ENCODE measurements at places on chromosomes 5 and 9. TPM values are rescaled to one million over a fixed set of nuclear protein-coding genes. Genes with fewer than 3 reads are reported as not detected.
A peak's percentile ranks its signal among the peaks of the same experiment; 100 is the strongest.

- no peaks in the 10 kb centered on the region for H3K27me3 ChIP-seq
- DNase-seq, result no peak
- H3K4me1 ChIP-seq, result peaks cover 98% of the 10 kb centered on the region
- no peaks in the 10 kb centered on the region for H3K36me3 ChIP-seq
- H3K27ac ChIP-seq, result peak within 1 kb of the TSS; percentile 85
Observed at GRCh38 chr5:150640311-150641005, at the start of gene SYNPO. Gene SYNPO (plus strand): TSS chr5:150640660. CDS start chr5:150648276, 7,616 bp downstream.

DNA sequence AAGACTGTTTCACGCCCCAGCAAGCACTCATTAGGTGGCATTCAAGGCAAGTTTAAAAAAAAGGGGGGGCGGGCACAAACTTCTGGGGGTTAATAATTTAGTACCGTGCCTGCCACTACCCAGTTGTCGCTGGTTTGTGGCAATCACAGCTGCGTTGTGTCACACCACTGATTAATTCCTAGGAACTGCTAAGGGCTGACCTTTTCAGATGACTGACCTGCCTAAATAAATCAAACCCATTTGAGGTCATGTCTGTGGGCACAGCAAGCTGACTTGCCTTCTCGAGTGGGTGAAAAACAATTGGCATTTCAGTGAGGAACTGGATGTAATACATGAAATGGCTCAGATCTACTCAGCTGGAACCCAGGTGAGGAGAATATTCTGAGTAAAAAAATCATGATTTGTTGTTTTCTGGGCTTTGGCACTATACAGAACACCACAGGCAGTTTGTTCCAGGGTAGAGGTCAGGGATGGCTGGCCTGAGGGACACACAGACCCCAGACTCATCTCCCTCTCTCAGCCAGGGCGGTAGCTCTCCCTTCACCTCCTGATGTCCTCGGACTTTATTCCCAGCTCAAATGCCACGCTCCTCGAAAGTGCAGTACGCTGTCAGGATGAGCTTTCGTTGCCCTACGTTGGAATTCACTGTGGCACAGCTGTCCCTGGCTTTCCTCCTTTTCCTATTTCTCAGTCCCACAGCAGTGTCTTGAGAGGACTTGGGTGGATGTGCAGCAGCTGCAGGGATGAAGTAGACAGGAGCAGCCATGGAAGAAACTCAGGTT, 15.5 kb upstream of the MGAT1 start:
- no peak overlapping the region for H3K4me3 ChIP-seq
- H3K27ac ChIP-seq, result peak overlapping the region; percentile 60
- peak; percentile 79 for DNase-seq
- peaks cover 35% of the 10 kb centered on the region for H3K4me1 ChIP-seq

The LMX1B gene
- 0.29 TPM for total RNA-seq

DNA sequence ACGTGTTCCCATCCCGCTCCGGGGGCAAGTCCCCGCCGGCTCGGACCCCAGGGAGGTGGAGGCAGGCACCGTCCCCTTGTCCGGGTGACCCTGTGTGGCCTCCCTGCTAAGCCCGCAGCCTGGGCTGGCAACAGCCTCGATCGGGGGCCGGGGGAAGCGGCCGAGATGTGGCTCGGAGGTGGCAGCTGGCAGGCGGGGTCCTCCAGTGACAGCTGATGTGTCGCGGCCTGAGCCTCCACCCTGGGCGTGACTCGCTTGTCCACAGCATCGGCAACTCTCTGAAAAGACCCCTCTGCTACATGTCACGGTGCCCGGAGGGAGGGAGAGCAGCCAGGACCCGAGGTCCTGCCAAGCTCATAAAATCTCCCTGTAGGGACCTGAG, 124.8 kb upstream of the IRX4 start:
- no peaks in the 10 kb centered on the region for H3K36me3 ChIP-seq
- H3K27ac ChIP-seq, result peak overlapping the region; percentile 43
- DNase-seq, result no peak
- no peak overlapping the region for H3K4me3 ChIP-seq
- H3K4me1 ChIP-seq, result no peaks in the 10 kb centered on the region
- H3K27me3 ChIP-seq, result peaks cover 5% of the 10 kb centered on the region

GRCh38 chr9:127417131-127418036, 6.8 kb upstream of the ZNF79 start:
- H3K27me3 ChIP-seq, result no peaks in the 10 kb centered on the region
- H3K4me3 ChIP-seq, result no peak overlapping the region
- H3K27ac ChIP-seq, result no peak overlapping the region
- DNase-seq, result no peak
- no peaks in the 10 kb centered on the region for H3K36me3 ChIP-seq

The CDH12 gene
- total RNA-seq, result not detected

DNA sequence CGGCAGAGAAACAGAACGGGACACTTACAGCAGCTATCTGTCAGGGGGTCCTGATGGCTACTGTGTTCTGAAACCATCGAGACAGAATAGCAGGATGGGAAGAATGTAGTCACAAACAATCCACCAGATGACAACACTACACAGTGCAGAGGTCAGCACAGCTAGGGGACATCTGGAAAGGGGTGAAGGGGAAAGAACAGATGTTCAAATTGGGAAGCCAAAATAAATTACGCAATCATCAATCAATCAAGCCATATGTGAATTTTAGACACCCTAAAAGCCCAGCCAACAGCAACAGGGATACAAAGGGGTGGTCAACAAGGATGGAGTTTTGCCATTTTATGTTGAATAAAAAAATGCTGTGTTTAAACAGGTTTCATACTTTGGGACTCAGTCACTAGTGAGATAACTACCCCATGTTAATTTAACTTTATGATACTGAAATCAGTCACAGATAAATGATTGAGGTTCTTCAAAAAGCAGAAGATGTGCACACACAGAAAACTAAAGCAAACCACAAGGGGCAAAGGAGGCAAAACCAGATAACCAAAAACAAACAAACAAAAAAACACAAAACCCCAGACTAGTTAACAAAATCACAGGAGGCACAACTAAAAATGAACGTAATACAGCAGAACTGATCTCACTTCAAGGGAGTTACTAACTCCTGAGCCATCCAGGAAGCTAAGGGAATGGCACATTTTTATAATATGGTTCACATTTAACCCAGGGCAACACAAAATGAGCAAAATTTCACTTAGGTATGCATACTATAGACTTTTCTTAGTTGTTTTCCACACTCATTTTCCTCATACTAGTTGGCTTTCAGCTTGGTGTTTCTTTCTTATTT, 65.9 kb downstream of the HABP4 start:
- peak overlapping the region; percentile 68 for H3K27ac ChIP-seq
- H3K4me1 ChIP-seq, result peaks cover 16% of the 10 kb centered on the region
- H3K36me3 ChIP-seq, result peaks cover 30% of the 10 kb centered on the region

The IFNA7 gene
- not detected for total RNA-seq

The PHF24 gene
- total RNA-seq, result under 0.01 TPM

DNA sequence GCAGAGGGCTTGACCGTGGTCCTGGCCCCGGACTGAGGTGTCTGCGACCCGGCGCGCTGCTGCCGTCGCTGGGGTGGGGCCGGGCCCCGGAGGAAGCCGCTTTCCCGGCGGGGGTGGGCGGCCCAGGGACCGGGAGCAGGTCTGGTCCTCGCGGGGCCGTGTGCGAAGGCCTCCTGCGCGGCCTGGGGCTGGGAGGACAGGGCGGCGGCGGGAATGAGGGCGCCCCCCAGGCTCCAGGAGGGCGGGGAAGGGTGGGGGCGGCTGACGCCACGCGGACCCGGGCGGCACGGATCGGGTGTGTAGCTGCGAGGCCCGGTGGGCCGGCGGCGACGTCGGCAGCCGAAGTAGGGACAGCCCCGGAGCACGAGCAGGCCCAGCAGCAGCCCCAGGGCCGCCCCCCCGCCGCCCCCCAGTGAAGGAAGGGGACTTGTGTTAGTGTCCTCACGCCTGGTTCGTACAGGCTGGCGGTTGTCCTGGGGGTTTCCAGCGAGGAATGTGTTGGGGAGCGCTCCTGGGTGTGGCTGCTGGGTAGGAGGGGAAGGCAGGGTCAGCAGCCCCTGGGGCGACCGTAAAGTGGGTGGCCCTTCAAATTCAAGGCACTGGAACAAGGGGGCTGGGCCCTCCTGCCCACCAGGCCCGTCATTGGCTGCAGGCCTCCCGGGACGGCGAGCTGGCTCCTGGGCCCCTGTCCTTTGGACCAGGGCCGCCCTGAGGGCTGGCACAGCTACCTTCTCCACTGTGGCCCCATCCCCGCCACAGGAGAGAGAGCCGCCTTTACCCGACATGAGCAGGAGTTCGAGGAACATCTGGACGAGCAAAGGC, 597 bp upstream of the TMEM250 start:
- peaks cover 18% of the 10 kb centered on the region for H3K36me3 ChIP-seq
- DNase-seq, result no peak
- peak overlapping the region; percentile 76 for H3K4me3 ChIP-seq
- H3K27ac ChIP-seq, result peak overlapping the region; percentile 98

The LCN9 gene
- not detected for total RNA-seq

- H3K27ac ChIP-seq, result no peak overlapping the region
- H3K4me3 ChIP-seq, result no peak overlapping the region
- peaks cover 10% of the 10 kb centered on the region for H3K27me3 ChIP-seq
- H3K36me3 ChIP-seq, result no peaks in the 10 kb centered on the region
- no peak for DNase-seq
Observed at GRCh38 chr5:17425385-17426070, 72.5 kb upstream of the TAF11L2 start.

- H3K36me3 ChIP-seq, result no peaks in the 10 kb centered on the region
- H3K27me3 ChIP-seq, result no peaks in the 10 kb centered on the region
- H3K4me1 ChIP-seq, result no peaks in the 10 kb centered on the region
- H3K27ac ChIP-seq, result no peak overlapping the region
- DNase-seq, result no peak
Observed at GRCh38 chr5:118905196-118905595, 83.2 kb downstream of the DTWD2 start.

- H3K27ac ChIP-seq, result no peak overlapping the region
- H3K4me1 ChIP-seq, result no peaks in the 10 kb centered on the region
- H3K36me3 ChIP-seq, result no peaks in the 10 kb centered on the region
- no peak overlapping the region for H3K4me3 ChIP-seq
Observed at GRCh38 chr9:126169736-126170135, 156.9 kb upstream of the MVB12B start.

The CDK5RAP2 gene
- 38.2 TPM for total RNA-seq

Measured in esophagus muscularis mucosa (tissue), 4 donors.